Esophagus muscularis mucosa (tissue), 4 donors: ENCODE measurements at places on chromosomes 12 and 14. TPM values are rescaled to one million over a fixed set of nuclear protein-coding genes. Genes with fewer than 3 reads are reported as not detected.

The RNASE1 gene
- total RNA-seq: 766 TPM

The DNAJC22 gene
- 0.17 TPM for total RNA-seq

The SYNE3 gene
- total RNA-seq: 18.7 TPM

The CINP gene
- total RNA-seq: 27.7 TPM

The EEF1AKMT3 gene
- total RNA-seq: 6.6 TPM

The RERG gene
- total RNA-seq: 5.0 TPM

The MLEC gene
- 50.6 TPM for total RNA-seq

The KERA gene
- not detected for total RNA-seq

The GPR84 gene
- total RNA-seq: 0.66 TPM

The RTL1 gene
- not detected for total RNA-seq

The CCDC38 gene
- 0.17 TPM for total RNA-seq

The TMEM253 gene
- 0.23 TPM for total RNA-seq

The FGD4 gene
- total RNA-seq: 21.4 TPM

The TAC3 gene
- not detected for total RNA-seq

GRCh38 chr12:109156036-109156435 is 39.6 kb downstream of the ACACB start:
- no peak for DNase-seq
- H3K4me3 ChIP-seq: peak overlapping the region; percentile 76
- H3K36me3 ChIP-seq: no peaks in the 10 kb centered on the region
- peaks cover 65% of the 10 kb centered on the region for H3K4me1 ChIP-seq
- H3K27me3 ChIP-seq: no peaks in the 10 kb centered on the region

- peak overlapping the region; percentile 52 for H3K4me3 ChIP-seq
- no peaks in the 10 kb centered on the region for H3K36me3 ChIP-seq
- H3K4me1 ChIP-seq: peaks cover 25% of the 10 kb centered on the region
- no peak overlapping the region for H3K27ac ChIP-seq
- DNase-seq: no peak
Observed at GRCh38 chr12:53995002-53995377, 5.0 kb upstream of the HOXC9 start.

DNA sequence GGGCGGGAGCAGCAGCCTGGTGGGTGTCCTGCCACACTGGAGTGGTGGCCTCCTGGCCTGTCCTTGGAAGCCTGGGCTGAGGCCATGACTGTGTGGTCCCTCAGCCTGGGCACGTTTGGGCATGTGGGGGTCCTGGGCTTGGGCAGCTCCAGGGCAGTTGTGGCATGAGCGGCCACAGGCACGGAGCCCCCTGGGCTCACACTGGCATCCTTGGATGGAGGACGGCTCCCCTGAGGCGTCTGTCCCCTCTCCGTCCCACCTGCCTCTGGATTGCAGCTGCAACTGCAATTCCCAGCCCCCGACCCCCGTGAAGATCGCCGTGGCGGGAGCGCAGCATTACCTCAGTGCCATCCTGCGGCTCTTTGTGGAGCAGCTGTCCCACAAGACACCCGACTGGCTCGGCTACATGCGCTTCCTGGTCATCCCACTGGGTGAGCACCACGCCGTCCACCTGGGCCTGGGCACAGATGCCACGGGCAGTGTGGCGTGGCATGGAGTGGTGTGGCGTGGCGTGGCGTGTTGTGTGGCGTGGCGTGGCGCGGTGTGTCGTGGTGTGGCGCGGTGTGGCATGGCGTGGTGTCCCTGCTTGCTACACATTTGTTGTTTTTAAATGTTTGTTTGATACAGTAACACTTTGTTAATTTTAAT is 15.1 kb upstream of the TEX22 start:
- peaks cover 89% of the 10 kb centered on the region for H3K36me3 ChIP-seq
- H3K4me1 ChIP-seq: no peaks in the 10 kb centered on the region
- no peak for DNase-seq
- H3K27me3 ChIP-seq: no peaks in the 10 kb centered on the region

DNA sequence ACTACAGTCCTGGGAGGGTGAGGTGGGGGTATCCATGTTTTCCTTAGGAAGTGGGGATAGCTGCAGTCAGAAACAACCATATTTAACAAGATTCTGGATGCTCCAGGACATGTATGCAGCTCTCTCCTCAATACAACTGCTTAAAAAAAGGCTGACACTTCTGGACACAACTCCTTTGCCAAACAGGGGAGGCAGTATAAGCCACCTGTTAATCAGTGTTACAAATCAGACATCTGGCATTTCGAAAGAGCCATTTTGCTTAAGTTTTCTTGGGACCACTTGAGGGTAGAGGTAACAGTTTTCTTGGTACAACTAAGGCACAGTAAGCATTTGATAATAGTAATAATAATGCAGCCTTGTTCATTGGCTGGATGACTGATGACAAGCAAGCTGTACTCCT is 47.1 kb downstream of the RPGRIP1 start:
- no peak for DNase-seq
- no peaks in the 10 kb centered on the region for H3K27me3 ChIP-seq
- no peak overlapping the region for H3K4me3 ChIP-seq
- H3K4me1 ChIP-seq: no peaks in the 10 kb centered on the region
- H3K27ac ChIP-seq: no peak overlapping the region

- H3K4me3 ChIP-seq: no peak overlapping the region
- DNase-seq: no peak
- H3K27ac ChIP-seq: no peak overlapping the region
- no peaks in the 10 kb centered on the region for H3K27me3 ChIP-seq
Observed at GRCh38 chr14:54709444-54709843, 142.5 kb downstream of the SAMD4A start.

DNA sequence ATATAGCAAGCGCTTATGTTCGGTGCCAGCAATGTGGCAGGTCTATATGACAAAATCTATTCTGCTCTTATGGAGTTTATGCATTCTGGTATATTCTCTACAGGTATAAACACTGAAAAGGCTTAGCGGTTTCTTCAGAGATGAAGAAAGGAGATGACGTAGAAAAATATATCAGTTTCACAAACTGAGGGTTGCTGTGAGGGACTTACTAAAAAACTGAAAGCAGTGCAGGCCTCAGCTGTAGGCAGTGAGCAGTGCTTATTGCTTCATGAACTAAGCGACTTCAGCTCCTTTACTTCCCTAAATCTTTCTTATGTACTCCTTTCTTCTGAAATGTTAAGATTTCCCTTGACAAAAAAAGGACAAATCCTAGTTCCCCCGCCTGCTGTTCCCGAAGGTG is 4.5 kb downstream of the DDX47 start:
- H3K27ac ChIP-seq: no peak overlapping the region
- no peak overlapping the region for H3K4me3 ChIP-seq
- DNase-seq: no peak
- peaks cover 16% of the 10 kb centered on the region for H3K36me3 ChIP-seq

GRCh38 chr12:29722164-29722563 is 61.6 kb downstream of the TMTC1 start:
- no peak overlapping the region for H3K4me3 ChIP-seq
- peaks cover 23% of the 10 kb centered on the region for H3K4me1 ChIP-seq
- H3K36me3 ChIP-seq: no peaks in the 10 kb centered on the region
- no peak for DNase-seq
- no peak overlapping the region for H3K27ac ChIP-seq

- no peak overlapping the region for H3K27ac ChIP-seq
- H3K27me3 ChIP-seq: no peaks in the 10 kb centered on the region
- H3K36me3 ChIP-seq: no peaks in the 10 kb centered on the region
- H3K4me1 ChIP-seq: no peaks in the 10 kb centered on the region
- no peak overlapping the region for H3K4me3 ChIP-seq
Observed at GRCh38 chr14:33186656-33187055, 248.0 kb downstream of the NPAS3 start.

- no peaks in the 10 kb centered on the region for H3K27me3 ChIP-seq
- H3K27ac ChIP-seq: no peak overlapping the region
- H3K4me1 ChIP-seq: peaks cover 20% of the 10 kb centered on the region
- H3K36me3 ChIP-seq: no peaks in the 10 kb centered on the region
- H3K4me3 ChIP-seq: no peak overlapping the region
- no peak for DNase-seq
Observed at GRCh38 chr12:88866881-88867280, 286.6 kb upstream of the KITLG start.

- no peak overlapping the region for H3K4me3 ChIP-seq
- no peaks in the 10 kb centered on the region for H3K36me3 ChIP-seq
- no peaks in the 10 kb centered on the region for H3K27me3 ChIP-seq
- H3K4me1 ChIP-seq: peaks cover 22% of the 10 kb centered on the region
- no peak overlapping the region for H3K27ac ChIP-seq
Observed at GRCh38 chr14:23119363-23120327, 590 bp upstream of the CEBPE start.

DNA sequence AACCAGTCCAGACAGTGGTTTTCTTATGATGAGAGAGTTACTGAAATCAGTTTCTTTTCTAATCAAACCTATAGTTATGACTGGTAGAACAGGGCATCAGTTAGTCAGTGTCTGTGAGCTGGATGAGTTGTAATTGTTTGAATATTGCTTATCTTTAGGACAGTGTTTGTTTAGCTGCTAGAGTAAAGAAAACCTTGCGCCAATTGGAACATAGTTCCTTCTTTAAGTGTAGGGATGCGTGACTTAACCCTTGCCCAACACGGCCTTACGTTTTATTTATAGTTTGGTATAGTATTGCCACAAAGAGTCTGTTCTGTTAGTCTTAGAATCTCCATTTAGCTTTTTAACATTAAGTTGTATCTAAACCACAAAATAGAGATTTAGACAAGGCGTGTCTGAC is 572.6 kb downstream of the SLC16A7 start:
- H3K27ac ChIP-seq: no peak overlapping the region
- H3K36me3 ChIP-seq: no peaks in the 10 kb centered on the region

DNA sequence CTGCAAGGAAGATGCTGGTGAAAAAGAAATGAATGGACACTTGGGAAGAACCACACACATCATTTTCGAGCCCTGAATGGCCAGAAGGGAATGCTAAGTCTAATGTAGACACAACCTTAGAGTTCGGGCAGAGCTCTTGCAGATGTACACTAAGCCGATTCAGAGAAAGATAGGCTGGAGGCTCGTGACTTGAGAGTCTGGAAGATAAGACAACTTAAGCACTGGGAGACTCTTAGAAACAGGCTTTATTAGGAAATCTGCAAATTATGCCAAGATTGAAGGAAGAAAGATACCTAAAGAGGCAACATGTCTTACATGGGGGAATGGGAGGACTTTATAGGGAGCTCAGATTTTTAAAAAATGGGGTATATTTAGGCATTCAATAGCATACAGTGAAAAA is 13.5 kb downstream of the TBPL2 start:
- H3K27ac ChIP-seq: no peak overlapping the region
- H3K4me3 ChIP-seq: no peak overlapping the region
- no peaks in the 10 kb centered on the region for H3K27me3 ChIP-seq
- H3K4me1 ChIP-seq: no peaks in the 10 kb centered on the region

DNA sequence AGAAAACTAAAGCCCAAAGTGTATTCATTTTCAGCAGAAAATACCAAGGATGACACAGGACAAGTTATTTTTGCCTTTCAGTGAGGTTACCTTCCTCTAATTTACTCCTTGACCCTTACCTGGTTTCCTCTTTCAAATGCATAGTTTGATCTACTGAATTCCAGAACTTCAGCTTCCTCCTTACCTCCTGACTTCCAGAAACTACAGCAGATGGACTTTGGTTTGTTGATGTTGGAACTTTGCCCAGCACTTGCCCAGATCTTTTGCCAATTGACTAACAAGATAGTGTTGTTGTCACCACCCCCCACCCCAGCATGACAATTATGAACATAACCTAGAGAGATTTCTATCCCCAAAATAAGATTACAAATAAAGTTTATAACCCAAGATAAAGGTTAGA is 63.2 kb downstream of the NAV3 start:
- H3K4me3 ChIP-seq: no peak overlapping the region
- no peak overlapping the region for H3K27ac ChIP-seq
- H3K27me3 ChIP-seq: no peaks in the 10 kb centered on the region
- DNase-seq: no peak
- no peaks in the 10 kb centered on the region for H3K36me3 ChIP-seq
- no peaks in the 10 kb centered on the region for H3K4me1 ChIP-seq

GRCh38 chr12:24770334-24770733 is 178.6 kb downstream of the BCAT1 start:
- no peak overlapping the region for H3K27ac ChIP-seq
- no peaks in the 10 kb centered on the region for H3K36me3 ChIP-seq
- H3K27me3 ChIP-seq: no peaks in the 10 kb centered on the region
- no peak overlapping the region for H3K4me3 ChIP-seq
- DNase-seq: no peak

- peak; percentile 85 for DNase-seq
- no peaks in the 10 kb centered on the region for H3K27me3 ChIP-seq
- no peak overlapping the region for H3K4me3 ChIP-seq
- H3K4me1 ChIP-seq: no peaks in the 10 kb centered on the region
- no peaks in the 10 kb centered on the region for H3K36me3 ChIP-seq
Observed at GRCh38 chr14:101604228-101604934, 43.1 kb downstream of the DIO3 start.

- H3K27ac ChIP-seq: no peak overlapping the region
- no peaks in the 10 kb centered on the region for H3K27me3 ChIP-seq
- no peaks in the 10 kb centered on the region for H3K36me3 ChIP-seq
Observed at GRCh38 chr14:25832585-25832984, 765.2 kb downstream of the NOVA1 start.

DNA sequence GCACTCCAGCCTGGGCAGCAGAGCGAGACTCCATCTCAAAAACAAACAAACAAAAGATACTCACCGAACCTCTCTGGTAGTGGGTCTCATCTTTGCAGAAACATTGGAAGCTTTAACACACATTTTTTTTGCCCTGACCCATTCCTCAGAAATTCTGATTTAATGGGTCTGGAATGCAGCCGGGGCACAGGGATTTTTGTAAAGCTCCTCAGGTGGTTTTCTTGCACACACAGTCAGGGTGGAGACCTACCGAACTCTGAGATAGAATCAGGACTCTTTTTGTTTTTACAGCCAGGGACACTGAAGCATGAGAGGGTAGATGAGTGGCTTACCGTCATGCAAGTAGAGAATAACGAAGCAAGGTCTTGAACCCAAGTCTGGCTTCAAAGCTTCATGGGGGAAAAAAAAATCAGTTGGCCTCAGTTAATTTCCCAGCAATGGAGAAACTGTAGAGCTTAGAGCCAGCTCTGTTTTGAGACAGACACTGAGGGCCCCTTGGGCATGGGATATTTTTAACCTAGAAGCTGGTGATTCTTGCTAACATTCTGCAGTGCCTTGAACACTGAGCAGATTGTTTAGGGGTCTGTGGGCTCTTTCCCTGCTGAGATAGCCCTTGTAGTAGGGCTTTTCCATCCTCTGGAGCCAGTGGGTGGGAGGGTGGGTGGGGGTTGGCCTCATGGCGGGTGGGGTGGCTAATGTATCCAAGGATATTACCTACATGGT is 4.8 kb downstream of the RNU4-2 start:
- no peaks in the 10 kb centered on the region for H3K27me3 ChIP-seq
- DNase-seq: no peak
- no peaks in the 10 kb centered on the region for H3K36me3 ChIP-seq
- H3K4me3 ChIP-seq: no peak overlapping the region
